Epithelial cell of proximal tubule (primary cell): ENCODE measurements at places on chromosomes 2 and 18. TPM values are rescaled to one million over a fixed set of nuclear protein-coding genes. Genes with fewer than 3 reads are reported as not detected.

DNA sequence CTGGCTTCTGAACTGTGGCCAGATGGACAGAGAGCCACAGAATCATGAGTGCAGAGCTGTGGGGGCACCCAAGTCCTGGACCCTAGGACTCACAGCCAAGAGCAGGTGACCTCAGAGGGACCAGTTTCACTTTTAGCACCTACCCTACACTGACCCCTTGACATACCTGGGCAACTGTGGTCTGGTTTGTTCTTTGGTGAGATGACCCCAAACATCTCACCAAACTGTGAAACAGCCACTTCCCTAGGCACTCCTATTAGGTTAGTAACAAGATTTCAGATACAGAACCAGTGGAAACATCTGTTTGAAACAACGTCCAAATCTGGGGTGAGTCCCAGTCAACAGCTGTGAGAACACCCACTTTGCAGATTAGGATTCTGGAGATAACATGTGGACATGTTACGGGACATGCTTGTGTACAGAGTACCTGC lies 1.9 kb upstream of the ZFP36L2 start:
- DNase-seq, result no peak

DNA sequence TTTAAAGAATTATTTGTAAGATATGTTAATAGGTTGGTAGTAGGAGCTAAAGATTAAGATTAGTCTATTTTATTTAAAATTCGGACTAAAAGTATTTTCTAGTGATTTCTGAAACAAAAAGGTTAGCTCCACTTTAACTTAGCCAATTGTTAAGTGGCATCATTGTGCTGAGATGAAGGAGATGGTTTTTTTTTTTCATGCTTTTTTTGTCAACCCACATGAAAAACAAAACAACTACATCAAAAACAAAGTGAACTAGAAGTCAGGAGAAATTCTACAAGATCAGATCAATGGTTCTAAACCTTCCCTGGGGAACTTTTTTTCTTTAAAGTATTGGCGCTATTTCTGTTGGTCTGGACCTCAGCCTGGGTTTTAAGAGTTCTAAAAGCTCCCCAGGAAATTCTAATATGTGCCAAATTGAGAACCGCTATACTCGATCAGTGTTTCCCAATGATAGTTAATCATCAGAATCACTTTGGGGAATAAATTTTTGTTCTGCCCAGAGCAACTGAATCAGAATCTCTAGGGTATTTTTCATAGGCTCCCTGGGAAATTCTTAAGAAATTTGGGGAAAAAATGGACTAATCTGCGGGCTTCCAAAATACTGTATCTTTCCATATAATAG lies 2.3 kb downstream of the ZC3H6 start:
- no peak for DNase-seq

DNA sequence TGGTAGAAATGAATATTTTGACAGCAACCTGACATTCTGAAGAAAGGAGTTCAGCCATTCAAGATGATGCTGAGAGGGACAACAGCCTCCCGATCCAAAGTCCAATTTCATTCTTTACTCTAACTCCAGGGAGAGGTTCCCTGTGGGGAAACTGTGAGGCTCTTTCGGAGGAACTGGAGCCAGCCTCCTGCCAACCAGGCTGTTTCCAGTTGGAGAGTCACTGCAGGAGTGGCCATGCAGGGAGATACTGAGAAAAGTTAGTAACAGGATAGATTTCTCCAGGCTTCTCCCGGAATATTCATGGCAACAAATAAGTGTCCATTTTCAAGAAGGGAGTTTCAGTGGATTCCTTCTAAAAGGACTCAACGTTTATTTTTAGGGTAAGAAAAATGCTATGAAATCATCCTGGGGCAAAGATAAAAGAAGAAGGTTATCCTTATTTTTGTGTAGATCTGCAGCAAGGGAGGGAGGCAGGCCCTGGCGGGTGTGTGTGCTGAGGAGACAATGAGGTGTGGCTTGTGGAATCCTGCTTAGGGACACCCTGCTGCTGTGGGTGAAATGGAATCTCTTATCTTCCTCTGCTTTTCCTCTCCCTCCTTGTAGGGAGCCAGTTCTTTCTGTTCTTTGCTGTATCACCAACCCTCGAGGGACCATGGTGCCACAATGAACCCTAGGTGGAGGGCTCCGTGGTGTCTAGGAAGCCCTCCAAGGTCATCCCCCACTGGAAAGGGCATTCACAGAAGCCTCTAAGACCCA lies 18.1 kb downstream of the KLHL14 start:
- DNase-seq, result no peak

DNA sequence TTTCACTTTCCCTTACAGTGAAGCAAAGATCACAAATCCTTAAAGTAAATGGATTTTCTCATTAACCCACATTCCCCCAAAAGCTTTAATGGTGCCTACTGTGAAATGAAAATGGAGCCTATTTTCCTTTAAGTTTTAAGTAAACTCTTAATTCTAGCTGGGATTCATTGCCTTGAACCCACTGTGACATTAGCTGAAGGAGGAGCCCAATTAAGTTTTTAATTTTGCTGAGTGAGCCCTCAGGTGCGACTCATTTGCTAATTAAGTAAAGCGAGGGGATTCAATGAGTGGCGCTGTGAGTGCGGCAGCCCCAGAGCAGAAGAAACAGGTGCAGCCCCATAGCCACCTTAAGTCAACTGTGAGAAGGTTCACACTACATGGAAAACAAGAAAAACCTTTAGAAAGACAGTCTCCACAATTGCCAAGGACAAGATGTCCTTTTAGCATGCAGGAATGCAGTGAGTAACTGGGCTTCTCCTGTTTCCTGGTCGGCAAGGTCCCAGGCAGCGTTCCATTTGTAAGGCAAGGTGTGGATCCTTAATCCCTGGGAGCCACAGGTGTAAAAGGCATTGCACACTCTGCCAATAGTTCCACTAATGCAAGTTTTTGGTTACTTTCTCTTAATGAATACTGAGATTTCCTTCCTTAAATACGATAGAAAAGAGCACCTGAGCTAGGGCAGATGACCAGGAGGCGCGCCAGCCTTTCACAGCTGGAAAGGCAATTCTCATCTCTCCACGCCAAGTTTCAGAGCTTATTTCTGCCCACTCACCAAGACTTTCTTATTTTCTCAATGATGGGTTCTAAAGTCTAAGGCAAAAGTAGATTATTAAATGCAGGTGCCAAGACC lies 87.7 kb downstream of the TMEM18 start:
- DNase-seq, result no peak

GRCh38 chr2:237345891-237346640 lies 67.9 kb downstream of the COL6A3 start:
- no peak for DNase-seq

DNA sequence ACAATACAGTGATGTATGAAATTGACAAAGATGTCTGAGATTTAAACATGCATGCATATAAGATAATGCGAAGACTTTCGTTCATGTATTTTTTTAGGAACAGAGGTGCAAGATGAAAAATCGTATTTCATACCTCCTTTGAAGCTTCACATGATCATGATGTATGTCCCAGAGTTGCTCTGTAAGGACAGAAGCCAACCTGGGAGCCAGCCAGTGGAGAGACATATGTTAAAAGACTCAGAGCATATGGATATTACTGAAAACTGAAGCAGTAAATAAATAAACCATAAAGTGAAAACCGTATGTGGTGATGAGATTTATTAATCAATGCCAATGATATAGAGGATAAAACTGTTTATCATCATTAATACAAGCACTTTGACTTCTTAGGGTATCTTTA lies 424.4 kb upstream of the NETO1 start:
- no peak for DNase-seq

DNA sequence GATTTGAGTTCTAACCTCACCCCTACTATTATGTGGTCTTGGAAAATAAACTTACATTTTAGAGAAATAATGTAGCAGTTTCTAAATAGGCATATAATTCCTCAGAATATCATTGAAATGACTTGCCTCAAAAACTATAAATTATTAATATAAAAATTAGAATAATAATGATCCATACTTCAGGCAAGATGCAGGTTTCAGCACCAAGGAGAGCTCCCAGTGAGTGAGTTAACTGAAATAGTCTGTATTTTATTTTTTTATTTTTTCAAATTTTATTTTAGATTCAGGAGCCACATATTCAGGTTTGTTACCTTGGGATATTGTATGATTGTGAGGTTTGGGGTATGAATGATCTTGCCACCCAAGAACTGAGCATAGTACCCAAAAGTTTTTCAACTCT lies 472.2 kb upstream of the DCC start:
- DNase-seq, result no peak

GRCh38 chr2:121587131-121587530 lies 56.5 kb downstream of the RNU4ATAC start:
- no peak for DNase-seq

DNA sequence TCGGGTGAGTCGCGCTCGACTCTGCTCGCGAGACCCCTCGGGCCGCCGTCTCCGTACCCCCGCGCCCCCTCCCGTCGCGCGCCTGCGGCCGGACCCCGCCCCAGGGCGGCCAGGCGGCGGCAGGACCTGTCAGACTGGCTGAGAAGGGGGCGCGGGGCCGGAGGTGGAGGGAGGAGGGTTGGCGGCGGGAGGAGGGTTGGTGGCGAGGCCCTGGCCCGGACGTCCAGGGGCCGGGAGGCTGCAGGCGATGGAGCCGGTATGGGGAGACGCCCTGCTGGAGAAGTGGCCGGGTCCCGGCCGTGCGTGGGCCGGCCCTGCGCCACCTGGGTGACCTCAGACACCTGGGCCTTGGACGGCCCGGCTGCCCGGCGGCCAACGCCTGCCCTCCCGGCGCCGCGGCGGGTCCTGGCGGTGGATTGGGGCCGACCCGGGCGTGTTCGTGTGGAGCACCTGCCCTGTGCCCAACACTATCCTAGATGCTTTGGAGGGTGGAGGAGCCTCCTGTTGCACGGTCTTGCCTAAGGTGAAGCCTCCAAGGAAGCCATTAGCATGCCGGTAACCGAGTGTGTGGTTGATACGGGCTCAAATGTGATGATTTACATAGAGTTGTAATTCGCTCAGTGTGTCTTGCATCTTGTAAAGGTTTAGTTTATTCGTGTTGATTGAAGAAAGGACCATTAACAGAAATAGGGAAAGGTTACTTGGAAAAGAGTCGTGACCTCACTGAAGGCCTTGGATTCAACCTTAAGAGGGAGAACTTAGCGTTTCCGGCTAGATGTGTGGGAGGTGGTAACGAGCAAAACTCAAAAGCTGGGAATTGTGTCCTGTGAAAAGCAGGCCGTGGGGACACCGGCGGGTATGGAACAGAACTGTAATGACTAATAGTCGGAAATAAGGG lies 550 bp downstream of the MYL12B start:
- DNase-seq, result no peak

DNA sequence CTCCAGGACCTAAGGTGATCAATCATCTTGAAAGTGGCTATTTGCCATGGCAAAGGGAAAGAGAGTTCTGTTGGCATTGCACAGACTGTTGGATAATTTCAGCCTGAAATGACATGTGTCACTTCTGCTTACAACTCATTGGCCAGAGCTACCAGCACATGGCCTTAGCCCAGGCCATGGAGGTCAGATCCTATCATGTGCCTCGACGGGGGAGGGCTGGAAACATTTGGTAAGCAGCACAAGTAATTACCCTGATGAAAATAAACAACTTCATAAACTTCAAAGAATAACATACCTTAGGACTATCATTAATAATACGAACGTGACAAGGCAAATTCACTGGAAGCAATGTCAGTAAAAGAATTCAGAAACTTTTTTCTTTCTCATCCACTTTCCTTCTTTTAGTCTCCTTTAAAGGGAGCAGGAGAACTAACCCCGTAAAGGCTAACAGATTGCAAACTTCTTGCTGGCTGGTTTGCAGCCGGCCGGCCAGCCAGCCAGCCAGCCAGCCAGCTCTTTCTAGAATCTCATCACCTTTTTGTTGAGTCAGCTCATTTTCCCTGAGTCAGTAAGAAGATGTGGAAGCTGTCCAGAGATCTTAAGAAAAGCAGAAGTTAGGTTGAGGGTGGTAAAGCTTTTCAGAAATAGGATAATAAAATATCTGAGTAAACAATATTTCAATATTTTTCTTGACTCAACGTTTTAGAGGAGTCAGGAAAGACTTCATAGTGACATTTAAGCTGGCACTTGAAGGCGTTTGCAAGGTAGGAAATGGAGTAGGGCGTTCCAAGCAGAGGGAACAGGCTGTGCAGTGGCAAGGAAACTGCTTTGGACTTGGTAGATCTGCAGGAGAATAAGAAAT lies 31.9 kb downstream of the CNRIP1 start:
- DNase-seq, result peak; percentile 4

DNA sequence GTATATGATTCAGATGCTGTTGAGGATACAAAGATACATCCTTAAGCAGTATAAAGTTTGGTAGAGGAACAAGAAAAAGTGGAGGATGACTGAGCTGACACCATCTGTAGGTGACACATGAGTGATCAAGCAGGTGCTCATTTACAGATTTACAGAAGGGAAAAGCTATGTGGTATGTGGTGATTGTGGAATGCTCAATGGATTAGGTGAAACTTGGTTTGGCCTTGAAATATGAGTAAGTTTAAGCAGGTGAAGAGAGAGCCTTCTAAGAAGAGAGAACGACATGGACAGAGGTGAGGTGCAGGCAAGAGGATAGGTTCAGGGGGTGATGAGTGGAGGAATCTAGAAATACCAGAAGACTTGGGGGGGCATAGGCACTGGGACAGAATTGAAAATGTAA lies 5.9 kb downstream of the ASXL3 start:
- peak; percentile 64 for DNase-seq

DNA sequence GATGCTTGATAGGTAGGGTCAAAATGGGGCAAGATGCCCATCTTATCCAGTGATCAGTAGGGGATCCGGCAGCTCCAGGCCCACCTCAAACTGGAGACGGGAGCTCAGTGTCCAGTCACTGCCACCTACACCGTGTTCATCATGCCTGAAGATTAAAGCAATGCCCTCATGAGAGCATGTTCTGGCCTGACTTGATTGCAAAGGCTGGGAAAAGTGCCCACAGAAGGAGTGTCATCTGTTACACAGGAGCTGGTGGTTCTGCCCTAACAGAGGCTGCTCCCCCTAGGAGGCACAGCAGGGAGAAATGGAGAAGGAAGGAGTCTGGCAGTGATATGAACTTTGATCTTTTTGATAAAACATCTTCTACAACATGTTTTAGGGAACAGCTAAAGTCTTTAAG lies 92.3 kb downstream of the CCBE1 start:
- no peak for DNase-seq

DNA sequence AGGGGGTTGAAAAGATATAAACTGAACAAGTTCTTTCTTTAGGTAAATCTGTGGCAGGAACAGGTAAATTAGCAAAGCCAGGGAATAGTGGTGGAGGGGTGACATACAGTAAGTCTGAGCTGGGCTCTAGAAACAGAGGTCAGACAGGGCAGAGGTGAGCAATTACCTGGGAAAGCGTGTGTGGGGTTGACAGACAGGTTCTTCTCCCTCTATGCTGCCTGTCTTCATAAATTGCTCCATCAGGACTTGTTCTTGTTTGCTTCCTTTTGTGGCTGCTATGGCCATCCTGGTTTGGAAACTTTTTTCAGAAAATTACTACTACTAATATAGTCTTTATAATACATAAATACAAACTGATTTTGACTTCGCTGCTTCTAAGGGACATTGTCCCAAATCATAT lies 3.4 kb upstream of the ANKRD12 start:
- DNase-seq, result no peak

CNGA3 gene
- not detected in 2 replicates for total RNA-seq

KIF1A gene
- total RNA-seq, result 35.4 and 69.2 TPM in 2 replicates

CIDEA gene
- 1.5 and 5.6 TPM in 2 replicates for total RNA-seq

CDKL4 gene
- 0.22 and 0.23 TPM in 2 replicates for total RNA-seq

NLRC4 gene
- total RNA-seq, result not detected in 2 replicates

ITPRIPL1 gene
- total RNA-seq, result 7.7 and 10.3 TPM in 2 replicates

CAPN14 gene
- 0.14 and 0.46 TPM in 2 replicates for total RNA-seq

DTYMK gene
- total RNA-seq, result 102 and 128 TPM in 2 replicates

BUB1 gene
- 57.2 and 85.9 TPM in 2 replicates for total RNA-seq

RAD51AP2 gene
- not detected in 2 replicates for total RNA-seq

ABHD1 gene
- not detected in 2 replicates for total RNA-seq
